A549 (cell line): ENCODE measurements at places on chromosomes 6 and 20. TPM values are rescaled to one million over a fixed set of nuclear protein-coding genes. Genes with fewer than 3 reads are reported as not detected.

- DNase-seq = no peak
Measured at GRCh38 chr6:1503811-1504210, 105.9 kb upstream of the FOXC1 start.

DNA sequence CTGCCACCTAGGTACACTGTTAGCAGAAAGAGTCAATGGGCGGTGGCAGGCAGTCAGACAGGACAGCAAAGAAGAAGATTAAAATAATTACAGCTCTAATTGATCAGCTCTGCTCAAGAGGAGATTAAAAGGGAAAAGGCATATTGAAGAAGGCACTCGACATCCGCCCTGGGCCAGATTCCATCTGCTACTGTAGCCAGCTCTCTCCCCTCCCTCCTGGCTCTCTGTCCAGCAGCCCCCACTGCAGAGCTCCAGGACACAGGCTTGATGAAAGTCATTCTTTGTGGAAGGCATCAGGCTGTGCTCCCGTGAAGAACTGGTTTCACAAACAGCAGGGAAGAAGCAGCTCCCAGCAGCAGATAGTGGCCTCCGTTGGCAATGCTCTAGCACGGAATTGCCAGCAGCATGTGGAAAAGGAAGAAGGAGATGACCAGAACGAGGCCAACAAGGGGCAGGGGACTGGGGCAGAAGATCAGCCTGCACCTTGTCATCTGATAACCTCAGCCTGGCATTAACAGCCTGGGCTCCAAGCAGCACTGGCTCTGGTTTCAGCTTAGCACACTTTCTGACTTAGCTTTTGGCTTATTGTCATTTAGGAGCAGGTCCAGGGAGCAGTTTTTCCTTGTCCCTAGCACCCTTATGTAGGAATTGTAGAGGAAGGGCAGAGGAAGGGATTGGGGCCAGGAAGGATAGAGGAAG lies 465.9 kb downstream of the KIF16B start:
- no peak for DNase-seq

DNA sequence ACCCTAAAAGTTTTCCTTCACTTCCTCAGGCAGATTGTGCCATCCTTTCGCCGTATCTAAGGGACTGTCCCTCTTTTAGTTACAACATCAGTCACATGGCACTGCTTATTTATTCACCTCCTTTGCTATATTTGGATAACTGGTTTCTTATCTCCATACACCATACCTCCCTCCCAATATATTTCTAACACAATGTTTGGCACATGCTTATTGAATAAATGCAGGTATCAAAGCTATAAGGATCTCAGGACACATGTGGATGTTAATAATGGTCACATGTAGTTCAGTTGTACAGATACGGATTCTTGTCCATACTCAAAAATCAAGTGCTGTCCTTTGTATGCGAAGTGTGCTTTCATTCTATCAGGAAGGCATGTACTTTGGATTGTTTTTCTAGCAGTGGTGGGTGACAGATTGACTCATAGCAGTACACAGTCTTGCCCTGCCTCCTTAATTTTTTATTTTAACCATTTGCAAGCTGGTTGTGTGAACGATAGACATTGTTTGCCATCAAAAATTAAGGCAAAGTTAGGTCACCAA lies 407.1 kb upstream of the RUNX2 start:
- DNase-seq = no peak

DNA sequence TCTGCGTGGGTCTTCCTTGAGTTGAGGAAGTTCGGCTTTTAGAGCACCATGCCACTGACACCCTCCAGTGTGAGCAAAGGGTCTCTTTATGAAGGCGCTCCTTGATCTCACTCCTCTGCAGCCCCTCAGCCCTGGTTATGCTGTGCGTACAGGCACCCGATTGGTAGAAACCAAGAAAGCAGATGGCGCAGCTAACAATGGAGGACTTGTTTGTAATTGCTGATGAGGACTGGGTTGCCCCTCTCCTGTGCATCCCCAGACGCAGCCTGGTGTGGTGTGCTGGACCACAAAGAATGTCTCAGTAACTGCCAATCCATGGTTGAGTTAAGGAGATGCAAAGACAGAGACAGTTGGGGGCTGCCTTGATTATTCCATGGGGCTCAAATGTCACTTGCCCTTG lies 30.2 kb downstream of the INSM1 start:
- DNase-seq = no peak

DNA sequence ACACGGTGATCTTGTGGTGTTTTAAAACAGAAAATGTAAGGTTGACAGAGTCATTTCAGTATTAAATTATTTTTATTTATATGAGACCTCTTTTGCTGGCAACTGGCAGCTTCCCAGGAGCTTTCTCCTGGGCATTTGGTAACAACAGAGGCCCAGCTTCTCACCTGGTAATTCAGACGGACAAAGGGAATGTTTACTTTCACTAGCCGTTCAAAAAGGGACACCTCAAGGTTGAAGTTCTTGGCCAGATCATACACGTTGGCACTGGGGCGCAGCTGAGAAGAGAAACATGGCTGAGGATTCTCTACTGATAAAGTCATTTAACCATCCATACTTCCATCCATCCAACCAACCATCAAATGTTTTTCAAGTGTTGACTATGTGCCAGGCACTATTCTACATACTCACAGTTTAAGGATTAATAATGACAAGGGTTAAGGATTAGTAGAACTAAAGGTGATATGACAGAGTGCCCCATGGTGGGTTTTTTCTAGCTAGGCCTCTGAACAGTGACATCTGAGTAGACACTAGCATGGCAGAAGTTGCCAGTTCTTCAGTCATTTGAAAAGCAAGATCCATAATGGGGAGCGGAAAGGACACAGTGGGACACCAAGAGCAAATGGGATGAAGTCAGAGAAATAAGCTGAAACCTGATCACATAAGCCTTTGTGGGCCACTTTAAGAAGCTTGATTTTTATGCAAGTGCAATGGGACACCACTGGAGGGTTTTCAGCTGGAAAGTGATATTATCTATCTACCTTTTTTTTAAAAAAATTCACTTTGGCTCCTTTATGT lies 25.1 kb downstream of the ZNFX1 start:
- DNase-seq = no peak

GRCh38 chr6:36399970-36400369 lies 12.5 kb upstream of the ETV7 start:
- DNase-seq = no peak

DNA sequence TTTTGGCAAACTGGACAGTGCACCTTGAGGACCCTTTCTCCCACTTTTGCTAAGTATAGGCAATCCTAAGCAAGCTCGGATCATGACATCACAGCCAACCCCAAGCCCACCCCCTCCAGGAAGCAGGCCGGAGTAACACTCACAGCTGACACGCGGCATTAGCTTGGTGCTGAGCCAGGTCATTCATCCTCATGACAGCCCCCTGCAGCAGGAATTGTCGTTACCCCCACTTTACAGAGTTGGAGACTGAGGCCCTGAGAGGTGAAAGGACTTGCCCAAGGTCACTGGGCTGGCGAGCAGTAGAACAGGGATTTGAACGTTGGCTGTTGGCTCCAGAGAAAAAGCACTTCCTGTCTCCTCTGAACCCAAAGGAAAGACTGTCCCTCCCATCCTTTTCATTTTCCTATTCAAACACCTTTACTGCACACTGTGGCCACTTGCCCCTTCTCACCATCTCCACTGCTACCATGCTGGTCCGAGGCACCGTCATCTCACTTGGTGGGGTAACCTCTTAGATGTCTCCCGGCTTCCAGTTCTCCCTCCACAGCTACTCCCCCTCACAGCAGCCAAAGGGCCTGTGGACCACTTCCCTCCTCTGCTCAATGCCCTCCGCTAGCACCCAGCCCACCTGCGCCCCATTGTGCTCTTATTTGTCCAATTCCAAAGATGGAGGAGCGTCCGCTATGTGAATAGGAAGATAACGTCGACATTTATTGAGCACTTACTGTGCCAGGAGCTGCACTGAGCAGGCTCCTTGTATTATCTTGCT lies 84.7 kb downstream of the PREX1 start:
- no peak for DNase-seq

DNA sequence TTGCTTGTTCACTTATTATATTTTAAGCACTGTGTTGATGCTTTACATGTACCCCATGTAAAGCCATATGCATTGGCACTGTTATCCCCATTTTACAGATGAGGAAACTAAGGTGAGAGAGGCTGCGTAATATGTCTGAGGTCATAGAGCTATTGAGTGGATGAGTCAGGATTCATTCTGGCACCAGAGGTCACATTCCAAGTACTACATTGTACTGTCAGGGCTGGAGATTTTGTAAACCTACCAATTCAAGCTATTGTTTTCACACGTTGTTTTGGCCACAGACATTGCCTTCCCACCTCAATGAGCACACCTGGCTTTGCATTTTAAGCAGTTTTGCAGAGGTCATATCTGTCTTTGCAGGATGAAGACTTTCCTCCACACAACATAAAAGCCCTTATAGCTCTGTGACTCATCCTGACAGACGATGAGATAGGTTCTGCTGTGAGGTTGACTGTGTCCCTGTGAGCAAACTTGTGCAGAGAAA lies 33.2 kb downstream of the ANKS1A start:
- DNase-seq = peak; percentile 30

- DNase-seq = no peak
Measured at GRCh38 chr20:2236256-2236655, 59.5 kb upstream of the TGM3 start.

DNA sequence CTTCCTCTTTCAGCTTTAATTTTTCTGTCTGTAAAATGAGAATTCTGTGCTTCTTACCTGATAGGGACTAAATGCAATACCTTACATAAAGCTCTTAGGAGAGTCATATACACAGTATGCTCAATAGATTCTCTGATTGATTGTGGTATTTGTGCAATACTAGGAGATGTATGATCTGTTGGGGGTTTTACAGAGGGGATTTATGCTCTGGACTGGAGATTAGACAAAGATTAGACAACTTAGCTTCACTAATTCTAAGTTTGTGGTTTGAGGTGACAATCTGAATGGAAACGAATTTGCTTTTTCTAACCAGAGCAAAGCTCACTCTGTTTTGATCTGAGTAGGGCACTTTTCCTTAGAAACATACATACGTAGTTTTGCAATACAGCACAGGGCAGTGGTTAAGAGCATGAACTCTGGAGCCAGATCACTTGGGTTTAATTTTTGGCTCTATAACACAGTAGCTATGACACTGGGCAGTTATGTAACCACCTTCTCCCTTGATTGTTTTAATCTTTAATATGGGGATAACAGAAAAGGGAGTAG lies 126.2 kb downstream of the RNF144B start:
- DNase-seq = no peak

GRCh38 chr20:5127204-5127858 lies 523 bp downstream of the CDS2 start:
- peak; percentile 55 for DNase-seq

DNA sequence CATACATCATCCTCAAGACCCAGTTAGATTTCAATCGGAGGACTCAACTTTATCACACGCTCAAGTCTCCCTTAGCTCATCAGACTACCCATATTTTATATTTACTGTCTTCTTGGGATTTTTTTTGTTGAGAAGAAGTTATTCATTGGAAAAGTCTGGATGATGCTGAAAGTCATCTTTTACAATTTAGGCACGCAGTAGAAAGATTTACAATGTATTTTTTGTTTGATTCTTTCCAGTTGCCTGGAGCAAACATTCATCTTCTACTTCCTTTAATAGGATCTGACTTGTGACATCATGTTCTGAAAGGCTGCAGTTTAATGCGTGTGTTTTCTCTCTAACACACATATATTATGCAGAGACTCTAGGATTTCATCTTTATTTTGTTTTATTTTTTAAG lies 235.7 kb downstream of the DOK5 start:
- no peak for DNase-seq

- no peak for DNase-seq
Measured at GRCh38 chr20:22762576-22763256, 178.3 kb upstream of the FOXA2 start.

DNA sequence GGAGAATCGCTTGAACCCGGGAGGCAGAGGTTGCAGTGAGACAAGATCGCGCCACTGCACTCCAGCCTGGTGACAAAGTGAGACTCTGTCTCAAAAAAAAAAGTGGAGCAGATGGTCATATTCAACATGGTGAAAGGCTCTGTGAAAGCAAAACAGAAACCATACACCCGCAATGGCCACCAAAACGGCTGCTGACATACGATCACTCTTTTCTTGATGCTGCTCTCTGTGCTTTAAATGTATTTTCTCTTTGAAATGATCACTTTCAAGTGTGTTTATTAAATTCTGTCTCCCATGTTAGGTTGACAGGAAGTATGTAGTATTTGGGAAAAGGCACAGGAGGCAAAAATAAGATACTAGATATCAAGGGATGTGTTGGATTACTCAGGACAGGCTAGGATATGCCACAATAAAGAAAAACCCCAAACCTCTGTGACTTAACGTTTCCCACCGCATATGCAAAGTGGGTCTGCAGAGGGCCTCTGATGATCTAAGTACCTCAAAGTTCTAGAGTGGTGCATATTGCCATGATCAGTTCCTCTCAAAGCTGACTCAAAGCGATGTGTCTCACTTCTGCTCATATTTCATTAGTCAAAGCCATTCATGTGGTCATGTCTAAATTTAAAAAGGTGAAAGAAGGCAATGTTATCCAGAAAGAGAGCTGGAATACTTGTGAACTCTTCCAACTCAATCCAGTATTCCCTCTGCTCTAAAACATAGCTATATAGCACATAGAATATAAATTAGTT lies 155.1 kb upstream of the SOX4 start:
- no peak for DNase-seq

- no peak for DNase-seq
Measured at GRCh38 chr6:145752638-145753037, 17.3 kb upstream of the EPM2A start.

GRCh38 chr6:142952614-142953013 lies 7.6 kb upstream of the HIVEP2 start:
- no peak for DNase-seq

- peak; percentile 32 for DNase-seq
Measured at GRCh38 chr6:106225581-106225980, 100.0 kb downstream of the ATG5 start.

GRCh38 chr6:125659887-125660286 lies 89.5 kb upstream of the HEY2 start:
- no peak for DNase-seq

- no peak for DNase-seq
Measured at GRCh38 chr6:125714441-125715090, 34.9 kb upstream of the HEY2 start.

GRCh38 chr6:29509239-29509638 lies 21.5 kb upstream of the MAS1L start:
- no peak for DNase-seq

- no peak for DNase-seq
Measured at GRCh38 chr20:58646257-58646656, 4.8 kb upstream of the STX16 start.

- DNase-seq = no peak
Measured at GRCh38 chr20:16505894-16506293, 67.4 kb downstream of the KIF16B start.

DNA sequence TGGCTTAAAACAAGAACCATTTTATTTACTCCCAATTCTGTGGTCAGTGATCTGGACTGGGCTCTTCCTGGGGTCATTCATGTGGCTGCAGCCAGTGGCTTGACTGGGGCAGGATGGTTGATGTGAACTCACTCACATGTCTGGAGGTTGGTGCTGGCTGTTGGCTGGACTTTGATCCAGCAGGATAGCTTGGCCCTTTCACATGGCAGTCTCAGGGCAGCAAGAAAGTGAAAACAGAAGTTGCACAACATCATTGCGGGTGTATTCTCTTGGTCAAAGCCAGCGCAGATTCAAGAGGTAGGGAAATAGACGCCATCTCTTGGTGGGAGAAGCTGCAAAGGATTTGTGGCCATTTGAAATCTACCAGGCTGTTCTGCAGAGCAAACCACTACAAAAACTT lies 77.2 kb downstream of the MDGA1 start:
- no peak for DNase-seq

The EBF4 gene
- polyA plus RNA-seq = 1.5 to 3.2 TPM (median 2.8 TPM) in 3 replicates

The SPEF1 gene
- 0.89 to 1.4 TPM (median 1.3 TPM) in 3 replicates for polyA plus RNA-seq

The TRAPPC3L gene
- not detected in 3 replicates for polyA plus RNA-seq

The CST2 gene
- polyA plus RNA-seq = 0.13 TPM in 1 of 3 replicates, not detected in the others

The LY6G6F gene
- polyA plus RNA-seq = not detected in 3 replicates

The GINS1 gene
- polyA plus RNA-seq = 30.7 to 34.2 TPM (median 33.6 TPM) in 3 replicates

The CTAGE9 gene
- polyA plus RNA-seq = not detected in 3 replicates
